Large intestine (tissue), 12 donors: ENCODE measurements at places on chromosomes 12 and 14. TPM values are rescaled to one million over a fixed set of nuclear protein-coding genes. Genes with fewer than 3 reads are reported as not detected.
A peak's percentile ranks its signal among the peaks of the same experiment; 100 is the strongest.

DNA sequence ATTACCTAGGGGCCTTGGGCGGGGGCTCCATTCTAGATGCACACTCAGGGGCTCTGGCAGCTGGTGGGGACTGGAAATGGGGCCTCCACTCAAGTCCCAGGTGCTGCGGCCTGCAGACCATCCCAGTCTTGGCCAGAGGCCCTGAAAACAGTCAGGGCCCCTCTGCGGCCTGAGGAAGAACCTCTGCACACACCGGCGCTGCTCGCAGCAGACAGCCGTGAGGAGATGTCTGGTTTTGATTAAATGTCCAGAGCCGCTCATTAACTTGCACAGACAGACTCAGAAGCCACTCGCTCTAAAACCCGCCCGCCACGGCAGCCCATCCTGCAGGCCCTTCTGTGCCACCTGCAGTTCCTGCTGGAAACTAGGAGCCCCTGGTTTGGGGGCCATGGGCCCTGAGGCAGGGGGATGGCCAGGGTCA, 36.4 kb upstream of the NCOR2 start:
- H3K27ac ChIP-seq, result peak overlapping the region; percentile 59
- DNase-seq, result no peak
- H3K4me1 ChIP-seq, result peaks cover 51% of the 10 kb centered on the region

TTC9 gene
- 1.9 TPM for polyA plus RNA-seq

DNA sequence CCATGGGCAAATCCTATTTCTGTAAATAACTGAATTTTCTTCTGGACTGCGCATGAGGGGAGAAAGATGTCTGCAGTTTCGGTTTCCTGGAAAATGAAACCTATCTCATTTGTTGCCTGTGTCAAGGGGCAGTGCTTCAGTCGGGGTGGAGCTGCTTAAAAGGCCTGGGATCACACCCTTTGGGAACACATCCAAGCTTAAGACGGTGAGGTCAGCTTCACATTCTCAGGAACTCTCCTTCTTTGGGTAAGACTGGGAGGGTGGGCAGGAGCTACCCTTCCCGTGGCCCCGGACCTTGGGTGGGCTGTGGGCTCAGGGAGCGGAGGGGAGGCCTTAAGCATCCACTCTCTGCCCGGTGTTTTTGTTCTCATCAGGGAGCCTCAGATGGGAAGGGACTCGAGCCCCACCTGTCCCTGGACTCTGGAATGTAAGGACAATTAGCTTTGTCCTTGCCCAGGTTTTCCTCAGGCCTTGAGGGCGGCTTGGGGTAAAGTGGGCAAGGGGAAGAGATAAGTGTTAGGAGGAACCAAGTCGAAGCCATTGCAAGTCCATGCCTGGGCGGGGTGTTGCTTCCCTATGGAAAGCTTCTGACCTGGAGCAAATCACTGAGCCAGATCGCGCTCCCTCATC, at the start of gene IFI27:
Gene IFI27, plus strand, starts transcription at position 185 of the 630 bp plus-strand sequence.
- no peak within 1 kb of the TSS for H3K27ac ChIP-seq
- H3K36me3 ChIP-seq, result no peaks in the 10 kb centered on the region
- no peaks in the 10 kb centered on the region for H3K27me3 ChIP-seq
- H3K4me1 ChIP-seq, result peaks cover 6% of the 10 kb centered on the region

- no peaks in the 10 kb centered on the region for H3K27me3 ChIP-seq
- no peak overlapping the region for H3K27ac ChIP-seq
- DNase-seq, result no peak
- H3K36me3 ChIP-seq, result no peaks in the 10 kb centered on the region
- no peaks in the 10 kb centered on the region for H3K4me1 ChIP-seq
Measured at GRCh38 chr12:107145397-107145796, 52.0 kb upstream of the CRY1 start.

GRCh38 chr14:99262977-99263448, 9.0 kb downstream of the BCL11B start:
- DNase-seq, result no peak
- no peak overlapping the region for H3K27ac ChIP-seq
- peaks cover 12% of the 10 kb centered on the region for H3K4me1 ChIP-seq
- H3K36me3 ChIP-seq, result no peaks in the 10 kb centered on the region

- peak; percentile 31 for DNase-seq
- H3K4me3 ChIP-seq, result no peak overlapping the region
- peaks cover 6% of the 10 kb centered on the region for H3K4me1 ChIP-seq
- H3K27ac ChIP-seq, result no peak overlapping the region
- H3K27me3 ChIP-seq, result no peaks in the 10 kb centered on the region
Measured at GRCh38 chr12:26845057-26845666, 12.2 kb upstream of the ITPR2 start.

SIRT4 gene
- 3.2 TPM for polyA plus RNA-seq

PLA2G1B gene
- polyA plus RNA-seq, result 0.79 TPM

- H3K4me3 ChIP-seq, result no peak overlapping the region
- no peaks in the 10 kb centered on the region for H3K4me1 ChIP-seq
- no peak overlapping the region for H3K27ac ChIP-seq
Measured at GRCh38 chr12:94941440-94941862, 62.0 kb downstream of the NDUFA12 start.

MSRB3 gene
- polyA plus RNA-seq, result 23.1 TPM

ACSM4 gene
- polyA plus RNA-seq, result 0.04 TPM

- no peak overlapping the region for H3K4me3 ChIP-seq
- H3K4me1 ChIP-seq, result peaks cover 3% of the 10 kb centered on the region
- H3K27me3 ChIP-seq, result peaks cover 4% of the 10 kb centered on the region
- no peak overlapping the region for H3K27ac ChIP-seq
- no peak for DNase-seq
- no peaks in the 10 kb centered on the region for H3K36me3 ChIP-seq
Measured at GRCh38 chr12:101165319-101165718, 44.7 kb downstream of the SLC5A8 start.

GRCh38 chr12:83326666-83327065, 640.0 kb downstream of the TMTC2 start:
- no peak overlapping the region for H3K27ac ChIP-seq
- H3K4me1 ChIP-seq, result no peaks in the 10 kb centered on the region
- no peak for DNase-seq
- no peak overlapping the region for H3K4me3 ChIP-seq
- no peaks in the 10 kb centered on the region for H3K36me3 ChIP-seq

CCDC38 gene
- 0.36 TPM for polyA plus RNA-seq

DNA sequence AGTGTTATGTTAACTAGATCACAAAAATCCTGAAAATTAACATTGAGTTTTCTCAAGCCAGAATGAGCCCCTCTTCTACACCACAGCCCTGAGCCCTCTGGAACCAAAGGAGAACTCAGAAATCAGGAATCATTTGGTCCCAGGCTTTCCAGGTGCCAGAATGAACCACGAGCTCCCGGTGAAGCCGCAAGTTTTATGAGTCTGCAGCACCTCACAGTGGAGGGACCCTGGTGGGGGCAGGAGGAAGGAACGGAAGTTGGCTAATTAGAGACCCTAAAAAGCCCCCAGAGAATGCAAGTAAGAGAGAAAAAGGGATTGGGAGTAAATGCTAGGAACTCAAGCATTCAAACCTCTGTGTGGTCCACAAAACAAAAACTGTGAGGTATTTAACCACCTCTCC, 52.9 kb upstream of the BCL2L14 start:
- no peak overlapping the region for H3K27ac ChIP-seq
- H3K27me3 ChIP-seq, result no peaks in the 10 kb centered on the region
- H3K36me3 ChIP-seq, result no peaks in the 10 kb centered on the region
- no peak for DNase-seq

DNA sequence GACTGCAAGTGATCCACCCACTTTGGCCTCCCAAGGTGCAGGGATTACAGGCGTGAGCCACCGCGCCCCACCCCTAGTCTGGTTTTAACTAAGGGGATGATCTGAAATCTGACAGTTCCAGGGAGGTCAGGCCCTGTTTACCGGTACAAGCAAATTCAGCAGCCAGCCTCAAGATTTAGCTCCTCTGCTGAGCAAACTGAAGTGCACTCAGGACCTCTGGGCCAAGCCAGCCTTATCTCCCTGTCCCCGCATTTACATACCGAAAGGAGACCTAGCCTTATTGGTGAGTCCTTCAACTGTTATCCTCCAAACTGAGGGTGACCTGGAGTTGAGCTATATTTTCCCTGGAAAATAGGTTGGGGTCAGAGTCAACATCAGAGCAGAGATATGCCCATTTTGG, 835 bp upstream of the ABHD4 start:
- no peaks in the 10 kb centered on the region for H3K27me3 ChIP-seq
- peaks cover 11% of the 10 kb centered on the region for H3K4me1 ChIP-seq
- H3K4me3 ChIP-seq, result no peak overlapping the region

PPP1R36 gene
- polyA plus RNA-seq, result 2.6 TPM

DNA sequence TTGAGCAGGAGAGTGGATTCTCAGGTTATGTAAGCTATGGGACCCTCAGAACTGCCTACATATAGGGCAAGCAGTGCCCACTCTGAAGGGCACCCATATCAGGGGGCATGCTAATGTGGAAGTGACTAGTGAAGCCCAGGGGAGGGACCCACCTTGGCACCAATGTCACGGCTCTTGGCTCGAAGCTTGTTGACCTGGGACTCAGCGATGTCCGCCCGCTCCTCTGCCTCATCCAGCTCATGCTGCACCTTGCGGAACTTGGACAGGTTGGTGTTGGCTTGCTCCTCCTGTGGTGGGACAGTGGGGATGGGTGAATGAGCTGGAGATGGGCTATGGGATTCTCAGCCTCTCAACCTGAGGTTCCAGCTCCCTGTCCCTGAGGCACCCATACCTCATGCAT, 5.4 kb downstream of the CMTM5 start:
- no peak overlapping the region for H3K27ac ChIP-seq
- no peaks in the 10 kb centered on the region for H3K36me3 ChIP-seq
- no peak overlapping the region for H3K4me3 ChIP-seq
- H3K4me1 ChIP-seq, result peaks cover 11% of the 10 kb centered on the region
- H3K27me3 ChIP-seq, result no peaks in the 10 kb centered on the region

GRCh38 chr12:113262710-113263109, 41.4 kb downstream of the TPCN1 start:
- no peaks in the 10 kb centered on the region for H3K27me3 ChIP-seq
- peaks cover 42% of the 10 kb centered on the region for H3K36me3 ChIP-seq
- H3K4me1 ChIP-seq, result peaks cover 13% of the 10 kb centered on the region

GRCh38 chr12:41683023-41683422, 461.7 kb downstream of the GXYLT1 start:
- no peaks in the 10 kb centered on the region for H3K36me3 ChIP-seq
- H3K4me3 ChIP-seq, result no peak overlapping the region
- H3K27ac ChIP-seq, result no peak overlapping the region
- no peak for DNase-seq
- H3K4me1 ChIP-seq, result no peaks in the 10 kb centered on the region

DNA sequence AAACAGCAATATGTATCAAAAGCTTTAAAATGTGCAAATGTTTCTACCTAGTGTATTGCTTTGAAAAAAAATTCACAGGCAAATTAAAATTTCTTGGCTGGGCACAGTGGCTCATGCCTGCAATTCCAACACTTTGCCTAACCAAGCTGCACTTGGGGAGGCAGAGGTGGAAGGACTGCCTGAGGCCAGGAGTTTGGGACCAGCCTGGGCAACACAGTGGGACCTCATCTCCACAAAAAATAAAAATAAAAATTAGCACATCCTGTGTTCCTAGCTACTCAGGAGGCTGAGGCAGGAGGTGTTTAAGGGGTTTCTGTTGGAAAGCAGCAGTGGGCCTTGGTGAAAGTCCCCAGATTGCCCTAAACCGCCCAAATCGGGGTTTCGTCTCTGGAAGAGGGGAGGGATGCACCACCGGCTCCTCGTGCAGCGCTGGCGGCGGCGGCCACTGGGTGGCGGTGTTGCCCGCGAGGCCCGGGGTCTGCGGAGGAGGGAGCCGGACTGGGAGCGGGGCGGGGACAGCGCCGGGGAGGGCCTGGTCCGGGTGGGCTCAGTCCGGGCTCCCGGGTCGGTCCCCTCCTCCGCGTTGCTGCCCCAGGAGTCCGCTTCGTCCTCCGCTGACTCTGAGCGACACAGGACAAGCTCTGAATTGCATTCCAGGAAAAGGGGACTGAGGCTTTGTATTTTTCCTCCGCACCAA, 265.6 kb downstream of the AACS start:
- peaks cover 18% of the 10 kb centered on the region for H3K27me3 ChIP-seq
- peak overlapping the region; percentile 19 for H3K4me3 ChIP-seq
- no peaks in the 10 kb centered on the region for H3K4me1 ChIP-seq

KLRC3 gene
- 0.72 TPM for polyA plus RNA-seq

NTS gene
- polyA plus RNA-seq, result 126 TPM

EIF2S3B gene
- 2.8 TPM for polyA plus RNA-seq

- peaks cover 20% of the 10 kb centered on the region for H3K36me3 ChIP-seq
- DNase-seq, result peak; percentile 47
- no peaks in the 10 kb centered on the region for H3K27me3 ChIP-seq
- H3K4me3 ChIP-seq, result no peak overlapping the region
- peaks cover 3% of the 10 kb centered on the region for H3K4me1 ChIP-seq
- no peak overlapping the region for H3K27ac ChIP-seq
Measured at GRCh38 chr12:55899082-55899481, 28.6 kb downstream of the PYM1 start.

- no peak for DNase-seq
- H3K36me3 ChIP-seq, result no peaks in the 10 kb centered on the region
- no peak overlapping the region for H3K27ac ChIP-seq
- no peaks in the 10 kb centered on the region for H3K4me1 ChIP-seq
- no peaks in the 10 kb centered on the region for H3K27me3 ChIP-seq
Measured at GRCh38 chr12:64618953-64619590, 8.8 kb downstream of the RASSF3 start.

- no peak overlapping the region for H3K27ac ChIP-seq
- no peak overlapping the region for H3K4me3 ChIP-seq
- no peaks in the 10 kb centered on the region for H3K4me1 ChIP-seq
- H3K36me3 ChIP-seq, result peaks cover 34% of the 10 kb centered on the region
Measured at GRCh38 chr12:94282675-94283074, 134.3 kb downstream of the PLXNC1 start.

GRCh38 chr12:30993766-30994165, 67.2 kb downstream of the TSPAN11 start:
- DNase-seq, result no peak
- H3K4me1 ChIP-seq, result no peaks in the 10 kb centered on the region
- H3K4me3 ChIP-seq, result no peak overlapping the region
- H3K27ac ChIP-seq, result no peak overlapping the region

GRCh38 chr12:130954544-130954831, 781 bp downstream of the ADGRD1 start:
- H3K4me3 ChIP-seq, result peak overlapping the region; percentile 64
- H3K4me1 ChIP-seq, result peaks cover 27% of the 10 kb centered on the region
- H3K27me3 ChIP-seq, result no peaks in the 10 kb centered on the region

GPD1 gene
- polyA plus RNA-seq, result 174 TPM
